Effector memory CD8-positive, alpha-beta T cell (primary cell): ENCODE measurements at places on chromosomes 7 and 10.

GRCh38 chr10:121611393-121612159, 13.3 kb upstream of the FGFR2 start:
- no peak for DNase-seq

DNA sequence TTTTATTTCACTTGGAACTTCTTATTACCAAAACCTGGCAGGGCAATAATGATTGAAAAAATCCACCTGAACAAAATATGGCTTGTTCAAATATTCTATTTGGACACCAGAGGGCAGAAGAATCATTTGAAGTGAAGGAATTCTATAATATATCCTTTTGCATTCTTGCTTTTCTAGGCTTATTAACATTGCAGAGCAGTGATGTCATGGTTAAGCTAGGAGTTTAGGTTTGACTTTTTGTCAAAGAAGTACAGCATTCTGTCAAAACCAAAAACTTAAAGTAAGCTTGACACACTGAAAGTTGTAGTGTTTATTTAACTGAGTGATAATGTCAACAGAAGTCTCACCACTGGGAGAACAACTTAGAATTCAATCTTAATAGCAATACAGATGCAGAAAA, 156.0 kb downstream of the SEMA3D start:
- DNase-seq, result no peak

GRCh38 chr10:49385939-49386922, 9.7 kb downstream of the DRGX start:
- DNase-seq, result no peak

DNA sequence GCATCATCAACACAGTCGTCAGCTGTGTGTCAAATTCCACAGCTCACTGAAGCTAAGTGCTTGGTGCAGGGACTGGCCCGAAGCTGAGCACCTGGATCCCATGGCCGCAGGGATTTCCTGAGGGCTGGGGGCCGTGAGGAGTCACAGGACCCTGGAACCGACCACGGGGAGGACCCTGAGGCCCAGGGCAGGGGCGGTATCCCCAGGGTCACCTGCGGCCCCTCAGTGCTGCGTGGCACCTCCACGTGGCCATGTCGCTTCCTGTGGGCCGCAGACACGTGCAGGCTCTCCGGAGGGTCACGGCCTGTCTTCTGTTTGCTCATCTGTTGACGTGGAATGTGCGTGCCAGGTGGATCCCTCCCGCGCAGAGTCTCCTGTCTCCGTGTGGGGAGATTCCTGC, 53.4 kb downstream of the NKX6-2 start:
- no peak for DNase-seq

DNA sequence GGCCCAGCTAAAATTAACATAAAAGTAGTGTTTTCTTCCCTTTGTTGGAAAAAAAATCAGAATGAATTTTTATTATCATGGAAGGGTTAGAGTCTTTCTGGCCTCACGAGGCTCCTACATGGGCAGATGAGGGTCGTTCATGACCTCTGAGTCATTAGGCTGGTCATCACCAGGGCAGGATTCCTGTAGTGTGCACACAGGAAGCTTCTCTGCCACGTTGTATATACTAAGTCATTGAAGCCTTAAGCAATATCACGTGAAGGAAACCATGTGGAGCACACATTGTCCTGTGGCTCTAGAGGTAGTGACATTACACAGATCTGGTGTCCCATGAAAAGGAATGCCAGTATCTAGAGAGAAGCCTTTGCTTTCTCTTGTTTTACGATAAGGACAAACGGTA, 84.7 kb upstream of the C1QL3 start:
- DNase-seq, result no peak
